ENCODE measurements at places on chromosomes 3 and 15.

- DNase-seq, result no peak
Measured at GRCh38 chr3:25335356-25335755, 92.7 kb upstream of the RARB start.

GRCh38 chr15:60673918-60674558 is 195.1 kb upstream of the ICE2 start:
- DNase-seq, result no peak

DNA sequence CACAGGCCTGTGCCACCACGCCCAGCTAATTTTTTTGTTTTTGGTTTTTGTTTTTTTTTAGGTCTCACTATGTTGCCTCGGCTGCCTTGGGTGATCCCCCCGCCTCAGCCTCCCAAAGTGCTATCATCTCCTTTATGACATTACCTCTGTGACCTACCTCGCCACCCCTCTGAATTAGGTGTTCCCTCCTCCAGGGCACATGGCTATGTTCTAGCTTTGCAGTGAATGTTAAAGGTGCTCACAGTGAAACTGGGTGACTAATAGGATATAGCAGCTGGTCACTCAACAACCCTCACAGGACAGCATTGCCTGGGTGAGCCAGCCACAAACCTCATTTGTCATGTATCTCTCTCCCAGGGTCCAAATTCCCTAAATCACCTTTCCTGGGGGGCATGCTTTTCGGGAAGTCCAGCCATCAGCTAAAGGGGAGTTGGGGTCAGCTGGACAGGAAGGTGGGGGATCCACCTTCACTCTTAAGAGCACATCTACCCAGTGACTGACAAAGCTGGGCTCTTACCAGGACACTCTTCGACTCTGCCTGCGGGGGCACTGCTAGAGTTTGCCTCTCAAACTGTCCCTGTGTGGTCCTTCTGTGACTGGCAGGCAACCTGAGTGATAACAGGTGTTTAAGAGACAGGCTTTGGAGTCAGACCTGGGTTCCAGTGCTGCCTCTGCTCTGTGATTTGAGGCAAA is 1.6 kb upstream of the TTLL3 start:
- DNase-seq, result peak; percentile 56

DNA sequence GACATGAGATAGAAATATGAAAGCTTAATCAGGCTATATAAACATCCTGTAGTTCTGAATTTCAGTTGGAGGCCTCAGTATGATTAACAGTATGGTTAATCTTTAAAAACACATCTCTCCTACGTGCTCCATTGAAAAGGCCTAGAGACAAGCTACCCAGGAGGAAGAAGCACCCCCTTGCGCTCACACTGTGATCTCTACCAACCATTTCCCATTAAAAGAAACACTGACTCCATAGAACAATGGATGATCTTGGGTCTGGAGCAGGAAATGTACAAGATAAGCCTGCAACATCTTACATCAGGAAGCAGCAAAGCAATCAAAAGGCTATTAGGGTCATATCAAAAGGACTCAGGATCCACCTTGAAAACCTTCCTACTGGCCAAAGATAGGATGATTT is 3.4 kb upstream of the EOGT start:
- DNase-seq, result no peak

GRCh38 chr3:7696320-7696719 is 805.3 kb upstream of the LMCD1 start:
- DNase-seq, result no peak

DNA sequence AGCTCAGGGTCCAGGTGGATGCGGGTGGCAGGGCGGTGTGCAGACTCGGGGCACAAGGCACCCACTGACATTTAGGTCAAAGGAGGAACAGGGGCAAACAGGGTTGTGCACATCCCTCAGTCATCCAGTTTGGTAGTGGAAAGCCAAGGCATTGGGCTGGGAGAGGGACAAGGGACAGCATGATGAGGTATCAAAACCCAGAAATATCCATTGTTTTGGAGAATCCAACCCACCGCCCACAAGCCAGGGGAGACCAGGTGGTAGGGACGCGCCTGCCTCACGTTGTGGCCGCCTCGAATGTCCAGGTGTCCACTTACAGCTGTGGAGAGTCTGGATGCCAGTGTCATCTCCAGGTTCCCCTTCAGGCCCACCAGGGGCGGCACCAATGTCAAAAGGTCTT is 33.3 kb downstream of the SLC41A3 start:
- no peak for DNase-seq

DNA sequence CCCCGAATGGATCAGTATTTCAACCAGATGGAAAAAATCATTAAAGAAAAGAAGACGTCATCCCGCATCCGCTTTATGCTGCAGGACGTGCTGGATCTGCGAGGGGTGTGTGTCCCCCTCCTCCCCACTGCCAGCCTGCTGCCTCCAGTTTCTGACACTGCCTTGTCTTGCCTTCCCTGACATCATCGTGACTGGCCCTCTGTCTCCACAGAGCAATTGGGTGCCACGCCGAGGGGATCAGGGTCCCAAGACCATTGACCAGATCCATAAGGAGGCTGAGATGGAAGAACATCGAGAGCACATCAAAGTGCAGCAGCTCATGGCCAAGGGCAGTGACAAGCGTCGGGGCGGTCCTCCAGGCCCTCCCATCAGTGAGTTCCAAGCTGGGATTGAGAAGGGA is 10.9 kb downstream of the EIF4G1 start:
- DNase-seq, result peak; percentile 4

DNA sequence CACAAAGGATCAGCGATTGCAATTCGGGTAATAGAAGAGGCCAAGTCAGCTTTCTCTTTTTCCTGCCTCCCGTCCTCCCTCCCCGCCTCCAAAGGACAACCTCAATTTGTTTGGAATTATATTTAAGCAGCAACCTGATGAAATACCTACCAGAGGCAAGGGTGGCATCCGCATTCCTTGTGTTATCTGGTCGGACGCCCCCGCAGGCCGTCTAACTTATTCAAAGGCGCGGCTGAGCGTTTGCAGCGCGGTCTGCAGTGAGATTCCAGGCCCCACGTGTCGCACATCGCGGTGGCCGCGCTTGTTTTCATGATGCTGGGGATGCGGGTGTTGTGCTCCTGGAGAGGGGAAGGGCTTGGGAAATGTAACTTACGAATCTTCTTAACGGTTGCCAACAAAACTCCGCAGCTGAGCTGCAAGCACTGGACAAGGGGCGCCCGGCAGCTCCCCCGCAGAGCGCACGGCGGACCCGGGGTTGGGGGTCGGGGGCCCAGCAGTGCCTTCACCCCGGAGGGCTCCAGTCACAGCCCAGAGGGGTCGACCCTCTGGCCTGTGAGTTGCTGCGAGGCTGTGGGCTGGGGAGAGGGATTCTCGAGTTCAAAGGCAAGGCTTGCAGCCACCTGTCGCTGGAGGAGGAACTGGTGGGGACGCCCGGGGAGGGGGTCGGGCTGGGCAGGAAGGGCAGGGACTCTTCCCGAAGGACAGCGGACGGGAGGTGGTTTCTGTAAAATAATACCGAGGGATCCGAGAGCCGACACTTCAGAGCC is 20.5 kb upstream of the RGMA start:
- peak; percentile 36 for DNase-seq

Data from iPS-NIHi11 (cell line).